ENCODE measurements at places on chromosomes 5 and 9.

DNA sequence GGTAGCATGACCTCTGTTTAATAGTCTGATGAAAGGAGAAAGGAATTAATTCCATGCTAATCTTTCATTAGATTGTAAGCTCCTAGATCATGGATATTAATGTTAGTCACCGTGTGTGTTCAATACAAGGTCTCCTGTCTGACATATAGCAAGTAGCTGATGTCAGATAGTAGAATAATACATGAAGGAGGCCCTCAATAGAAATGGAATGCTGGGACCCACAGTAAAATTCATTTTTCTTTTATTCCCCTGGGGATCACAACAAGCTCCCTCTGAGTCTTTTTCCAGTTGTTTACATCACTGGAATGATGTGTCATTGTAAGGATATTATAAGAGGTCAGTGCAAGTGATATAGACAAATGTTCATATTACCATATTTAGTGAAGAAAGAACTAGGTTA is 240.3 kb upstream of the TRPC7 start:
- DNase-seq = no peak

GRCh38 chr9:74122661-74123060 is 374.5 kb upstream of the RORB start:
- DNase-seq = peak; percentile 6

DNA sequence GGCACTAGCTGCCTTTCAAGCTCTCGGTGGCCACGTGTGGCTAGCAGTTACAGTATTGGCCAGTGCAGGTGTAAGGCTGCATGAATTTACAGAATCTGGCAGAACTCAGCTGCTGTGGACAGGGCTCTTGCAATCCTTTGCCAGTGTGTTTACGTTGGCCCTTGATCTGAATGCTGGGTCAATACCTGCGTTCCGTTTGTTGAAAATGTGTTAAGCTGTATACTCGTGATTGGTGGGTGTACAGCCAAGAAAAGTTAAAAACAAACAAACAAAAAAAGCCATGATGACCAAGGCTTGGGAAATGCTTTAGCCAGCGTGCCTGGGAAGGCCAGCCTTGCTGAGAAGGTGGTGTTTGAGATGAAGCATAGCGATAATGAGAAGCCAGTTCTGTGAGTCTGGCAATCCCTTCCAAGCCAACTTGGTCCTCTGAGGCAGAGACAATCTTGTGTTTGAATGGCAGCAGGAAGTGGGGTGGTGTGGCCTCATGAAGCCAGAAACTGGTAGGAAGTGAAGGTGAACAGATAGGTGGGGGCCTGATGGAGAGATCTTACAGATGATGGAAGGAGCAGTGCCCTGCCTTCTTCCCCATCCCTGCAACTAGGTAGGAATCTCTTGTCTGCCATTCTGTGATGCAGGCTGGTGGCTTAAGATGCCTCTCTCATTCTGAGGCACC is 820 bp upstream of the CFAP90 start:
- DNase-seq = no peak

DNA sequence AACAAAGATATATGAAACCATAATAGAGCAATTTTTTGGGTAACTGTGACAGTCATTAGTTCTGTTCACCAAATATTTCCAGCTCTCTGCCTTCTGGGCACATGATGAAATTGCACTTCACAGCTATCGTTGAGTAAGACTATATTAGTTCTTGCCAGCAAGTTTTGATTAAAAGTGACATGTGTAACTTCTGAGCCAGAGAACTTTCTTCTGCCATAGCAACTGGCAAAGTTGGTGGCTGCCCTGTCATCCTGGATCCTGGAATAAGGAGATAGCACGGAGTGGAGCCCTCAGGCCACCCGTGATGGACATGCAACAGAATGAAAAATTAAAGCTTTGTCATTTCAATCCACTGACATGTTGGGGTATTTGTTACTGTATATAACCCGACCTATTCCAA is 194.4 kb upstream of the VCAN start:
- no peak for DNase-seq

- no peak for DNase-seq
These were observed 357.6 kb downstream of the ARHGEF28 start for GRCh38 chr5:73983644-73984043.

GRCh38 chr5:66477596-66477995 is 118.6 kb upstream of the MAST4 start:
- DNase-seq = no peak

GRCh38 chr9:133002147-133003070 is 23.9 kb downstream of the GFI1B start:
- no peak for DNase-seq

- DNase-seq = no peak
These were observed 91.0 kb downstream of the HSPA4 start for GRCh38 chr5:133142782-133143181.

- no peak for DNase-seq
These were observed 4.5 kb downstream of the STOM start for GRCh38 chr9:121365564-121365963.

DNA sequence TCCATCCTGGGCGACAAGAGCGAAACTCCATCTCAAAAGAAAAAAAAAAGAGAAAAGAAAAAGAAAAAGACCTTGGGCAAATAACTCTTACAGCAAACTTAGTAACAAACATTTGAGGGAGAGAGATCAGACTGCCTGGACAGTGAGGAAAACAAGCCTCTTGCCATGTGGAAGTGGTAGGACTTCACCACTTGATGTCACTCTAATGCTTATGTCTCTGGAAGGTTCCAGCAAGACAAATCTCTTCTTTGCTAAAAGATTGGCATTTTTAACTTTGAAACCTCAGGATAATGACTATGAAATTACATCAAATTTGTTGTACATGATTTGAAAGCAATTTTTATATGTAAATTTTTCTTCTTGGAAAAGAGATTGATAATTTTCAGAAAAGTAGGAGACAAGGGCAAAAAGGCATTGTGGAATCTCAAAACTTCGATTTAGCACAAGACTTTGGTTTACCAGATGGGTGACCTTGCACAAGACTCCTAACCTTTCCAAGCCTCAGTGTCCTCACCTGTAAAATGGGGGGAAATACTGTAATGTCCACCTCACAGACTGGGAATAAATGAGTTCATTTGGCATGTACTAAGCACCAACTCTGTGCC is 5.4 kb downstream of the ACTL7B start:
- DNase-seq = no peak

DNA sequence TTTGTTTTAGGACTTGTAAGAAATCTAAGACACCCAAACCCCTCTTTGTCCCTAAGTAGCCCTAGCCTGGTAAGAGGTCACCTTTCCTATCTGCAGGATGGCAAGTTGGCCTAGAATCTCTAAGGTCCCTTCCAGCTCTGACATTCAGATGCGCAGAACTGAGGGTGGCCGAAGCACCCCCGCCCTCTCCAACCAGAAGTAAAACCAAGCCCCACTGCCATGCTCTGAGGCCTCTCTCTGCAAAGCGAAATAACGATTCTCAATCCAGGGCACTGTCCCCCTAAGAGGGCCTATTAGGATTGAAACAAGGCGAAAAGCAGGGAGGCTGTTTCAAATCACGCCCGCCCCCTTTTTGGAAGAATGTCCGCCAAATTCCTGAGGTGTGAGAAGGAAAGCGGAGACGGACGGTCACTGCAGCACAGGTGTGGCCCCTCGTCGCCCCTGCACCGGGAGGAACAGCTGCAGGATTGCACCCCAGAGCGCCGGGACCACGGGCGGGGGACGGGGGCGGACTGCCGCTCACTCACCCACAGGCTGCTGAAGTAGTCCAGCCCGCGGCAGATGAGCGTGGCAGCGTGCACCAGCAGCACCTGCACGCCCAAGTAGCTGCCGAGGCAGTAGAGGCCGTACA is 824 bp downstream of the TMEM245 start:
- no peak for DNase-seq

GRCh38 chr9:124140941-124141568 is 116.7 kb upstream of the NEK6 start:
- DNase-seq = no peak

GRCh38 chr9:125831054-125831453 is 83.9 kb downstream of the PBX3 start:
- no peak for DNase-seq

GRCh38 chr9:113513536-113513935 is 50.0 kb downstream of the RGS3 start:
- no peak for DNase-seq

GRCh38 chr5:108727651-108728565 is 19.8 kb upstream of the FER start:
- DNase-seq = no peak

- DNase-seq = no peak
These were observed 9.1 kb downstream of the SWI5 start for GRCh38 chr9:128285033-128285784.

DNA sequence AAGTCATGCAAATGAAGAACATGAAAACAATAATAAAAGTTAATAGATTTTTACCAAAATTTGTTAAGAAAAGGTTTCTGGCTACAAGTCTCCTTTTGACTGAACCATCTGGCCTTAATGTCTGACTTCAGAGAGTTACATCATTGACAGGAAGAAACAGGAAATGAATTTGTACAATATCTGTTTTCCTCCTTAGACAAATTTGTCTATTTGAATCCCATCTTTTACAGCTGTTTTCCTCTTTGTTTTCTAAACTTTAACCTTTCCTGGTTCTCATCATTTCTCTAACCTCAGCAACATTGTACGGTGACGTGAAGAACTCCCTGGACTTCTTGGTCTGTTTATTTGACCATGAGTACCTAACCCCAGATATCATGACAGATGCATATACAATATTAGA is 567.5 kb upstream of the RIOK2 start:
- DNase-seq = no peak

DNA sequence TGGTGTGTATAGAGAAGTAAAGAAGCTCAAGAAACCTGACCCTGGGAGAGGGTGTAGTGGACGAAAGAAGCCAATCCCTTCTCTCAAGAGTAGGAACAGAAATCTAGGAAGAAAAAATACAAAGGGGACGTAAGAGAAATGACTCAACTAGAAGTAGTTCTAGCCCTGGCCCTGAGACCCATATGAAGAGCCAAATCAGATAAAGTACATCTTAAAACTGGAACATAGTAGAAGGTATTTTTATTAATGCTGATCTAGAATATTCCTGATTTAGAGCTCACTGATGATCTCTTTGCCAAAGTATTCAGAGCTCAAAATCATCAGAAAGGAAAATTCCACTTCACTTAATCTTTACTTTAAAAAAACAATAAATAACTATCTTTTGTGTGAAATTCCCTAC is 184.8 kb downstream of the MLLT3 start:
- no peak for DNase-seq

DNA sequence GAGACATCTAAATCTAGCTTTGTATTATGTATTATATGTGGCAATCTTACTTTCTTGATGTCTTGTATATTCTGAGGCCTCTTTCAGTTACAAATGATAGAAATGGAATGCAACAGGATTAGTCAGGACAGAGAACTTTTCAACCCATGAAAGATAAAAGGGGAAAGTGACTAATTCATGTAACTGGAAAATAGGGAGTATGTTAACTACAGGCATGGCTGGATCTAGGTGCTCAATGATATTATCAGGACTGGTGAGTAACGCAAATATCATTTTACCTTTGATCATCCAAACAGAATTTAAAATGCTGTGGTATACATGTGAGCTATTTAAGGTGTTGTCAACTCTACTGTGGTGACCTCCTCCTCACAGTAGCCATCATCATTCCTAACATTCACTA is 215.7 kb upstream of the GLRA1 start:
- no peak for DNase-seq
